ENCODE measurements at places on chromosomes 1 and 21.

GRCh38 chr1:193070942-193071341 is 11.5 kb downstream of the RO60 start:
- peak; percentile 23 for DNase-seq

- DNase-seq = no peak
These were observed 579.2 kb upstream of the RGS18 start for GRCh38 chr1:191579019-191579418.

DNA sequence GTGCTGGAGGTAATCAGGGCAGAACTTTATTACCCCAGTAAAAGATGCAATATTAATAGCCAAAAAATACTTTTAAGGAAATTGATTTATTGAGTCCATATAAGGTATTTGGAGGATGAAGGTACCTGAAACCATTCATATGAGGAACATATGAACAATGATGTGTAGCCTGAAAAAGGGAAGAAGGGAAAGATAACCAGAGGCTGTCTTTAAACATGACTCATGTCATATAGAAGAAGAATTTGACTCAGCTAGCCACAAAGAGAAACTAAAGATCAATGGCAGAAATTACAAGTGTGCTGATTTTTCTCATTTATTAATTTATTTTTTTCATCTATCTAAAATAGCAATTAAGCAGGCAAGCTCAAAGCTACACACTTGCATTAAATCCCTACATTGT is 136.2 kb upstream of the DUSP10 start:
- no peak for DNase-seq

GRCh38 chr1:3015744-3016143 is 5.5 kb upstream of the ACTRT2 start:
- no peak for DNase-seq

DNA sequence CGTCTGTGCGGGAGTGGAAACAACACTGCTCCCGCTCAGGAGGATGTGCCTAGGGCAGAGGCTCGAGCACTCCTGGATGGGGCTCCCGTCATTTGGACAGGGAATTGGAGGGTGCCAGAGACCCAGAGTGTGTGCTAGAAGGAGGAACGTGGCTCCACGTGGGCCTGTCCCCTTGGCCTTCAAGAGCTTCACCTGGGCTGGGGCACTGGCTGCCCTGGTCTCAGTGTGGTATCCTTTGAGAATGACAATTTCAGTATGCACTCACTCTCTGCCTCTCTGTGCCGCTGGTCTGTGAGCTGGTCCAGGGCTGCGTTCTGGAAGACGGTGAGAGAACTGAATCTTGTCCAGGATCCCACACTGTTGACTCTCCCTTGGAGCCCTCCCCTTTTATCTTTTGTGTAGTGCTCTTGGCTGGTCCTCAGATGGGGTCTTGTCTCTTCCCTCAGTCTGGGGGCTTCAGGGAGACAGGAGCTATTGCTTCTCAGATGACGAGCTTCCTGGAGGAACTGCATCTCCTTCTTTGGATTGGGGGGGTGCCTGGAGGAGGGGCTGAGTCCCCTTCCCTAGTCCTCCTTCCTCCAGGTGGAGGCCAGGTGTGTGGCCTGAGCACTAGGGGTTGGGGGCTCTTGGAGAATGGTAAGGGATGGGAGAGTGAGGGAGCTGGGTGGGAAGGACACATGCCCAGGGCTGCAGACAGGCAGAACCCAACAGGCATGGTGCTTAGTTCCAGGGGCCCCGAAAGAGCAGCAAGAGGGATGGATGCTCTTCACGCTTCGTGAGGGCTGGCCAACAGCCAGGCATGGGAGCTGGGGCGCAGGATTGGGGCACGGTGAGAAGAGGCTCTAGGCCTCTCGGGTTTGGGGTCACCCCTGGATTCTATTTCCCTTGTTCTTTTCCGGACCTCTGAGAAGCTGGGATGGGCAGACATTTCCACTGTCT is 14.8 kb upstream of the ETV3L start:
- no peak for DNase-seq

DNA sequence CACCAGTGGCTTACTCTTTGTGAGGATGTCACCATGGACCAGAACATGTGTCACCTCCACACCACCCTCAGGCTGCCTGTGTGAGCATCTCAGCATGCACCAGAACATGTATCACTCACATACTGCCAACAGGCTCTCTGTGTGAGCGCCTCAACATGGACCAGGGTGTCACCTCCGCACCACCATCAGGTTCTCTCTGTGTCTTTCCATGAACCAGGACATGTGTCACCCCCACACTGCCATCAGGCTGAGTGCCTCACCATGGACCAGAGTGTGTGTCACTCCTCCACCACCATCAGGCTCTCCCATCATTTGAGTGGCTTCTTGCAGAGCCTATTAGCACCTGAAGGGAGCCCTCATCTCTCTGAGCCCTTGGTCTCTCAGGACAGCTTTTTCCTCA is 125.2 kb downstream of the ZNF648 start:
- DNase-seq = no peak

- no peak for DNase-seq
These were observed 117.0 kb upstream of the VAV3 start for GRCh38 chr1:108082001-108082400.

DNA sequence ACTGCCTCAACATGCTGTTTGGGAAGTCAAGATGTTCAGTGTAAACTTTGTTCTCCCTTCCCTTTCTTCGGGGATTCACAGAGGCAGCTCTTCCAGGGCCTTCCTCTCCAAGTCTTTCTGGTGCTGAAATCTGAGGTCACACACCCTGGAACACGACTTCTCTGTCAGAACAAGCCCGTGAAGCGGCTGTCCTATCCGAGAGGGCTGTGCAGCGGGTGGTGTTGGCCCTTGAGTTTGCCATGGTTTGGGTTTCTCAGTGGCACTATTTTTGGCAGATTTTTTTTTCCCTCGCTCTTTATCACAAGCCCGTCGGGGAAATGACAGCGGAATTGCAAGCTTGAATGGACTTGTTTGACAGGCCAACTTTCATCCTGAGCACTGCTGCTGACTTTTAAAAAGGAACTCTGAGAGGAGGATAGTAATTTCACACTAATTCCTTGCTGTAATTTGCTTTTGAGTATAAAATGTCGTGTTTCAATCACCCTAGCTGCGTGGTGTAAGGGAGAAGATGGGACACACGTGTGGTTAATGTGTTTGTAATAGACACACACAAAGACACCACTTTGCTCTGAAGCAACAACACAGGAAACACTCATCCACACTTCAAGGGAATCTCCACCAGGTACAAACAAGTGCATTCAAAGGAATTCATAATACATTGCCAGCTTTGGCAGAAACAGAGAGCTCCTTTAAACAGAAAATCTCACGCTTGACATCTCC is 60.1 kb upstream of the TARBP1 start:
- DNase-seq = no peak

- DNase-seq = no peak
These were observed 359.6 kb upstream of the PTBP2 start for GRCh38 chr1:96361961-96362360.

- DNase-seq = no peak
These were observed 12.5 kb downstream of the NVL start for GRCh38 chr1:224317383-224318045.

DNA sequence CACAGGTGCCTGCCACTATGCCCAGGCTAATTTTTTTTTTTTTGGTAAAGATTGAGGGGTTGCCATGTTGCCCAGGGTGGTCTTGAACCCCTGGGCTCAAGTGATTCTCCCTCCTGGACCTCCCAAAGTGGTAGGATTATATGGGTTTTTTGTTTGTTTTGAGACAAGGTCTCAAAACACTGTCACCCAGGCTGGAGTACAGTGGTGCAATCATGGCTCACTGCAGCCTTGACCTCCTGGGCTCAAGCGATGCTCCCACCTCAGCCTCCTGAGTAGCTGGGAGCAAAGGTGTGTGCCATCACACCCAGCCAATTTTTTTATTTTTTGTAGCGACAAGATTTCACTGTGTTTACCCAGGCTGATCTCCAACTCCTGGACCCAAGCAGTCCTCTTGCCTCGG is 8.9 kb upstream of the RCAN3 start:
- no peak for DNase-seq

DNA sequence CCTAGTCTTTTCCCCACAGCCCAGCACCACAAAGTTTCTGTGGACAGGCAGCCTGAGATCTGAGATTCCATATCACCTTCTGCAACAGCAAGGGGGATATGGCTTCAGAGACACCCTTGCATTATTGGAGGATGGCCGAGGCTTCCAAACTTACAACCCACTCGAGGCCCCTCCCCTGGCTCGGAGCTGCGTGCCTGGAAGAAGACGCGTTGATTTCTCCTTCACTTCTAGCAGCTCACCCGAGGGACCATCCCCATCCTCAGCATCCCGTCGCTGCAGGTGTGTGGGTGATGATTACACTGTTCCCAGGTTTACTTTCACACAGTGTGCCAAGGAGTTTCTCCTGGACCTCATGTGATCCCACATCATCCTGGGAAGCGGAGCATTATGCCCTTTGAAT is 277.9 kb downstream of the MATN1 start:
- no peak for DNase-seq

- no peak for DNase-seq
These were observed 152.4 kb downstream of the GALNT2 start for GRCh38 chr1:230219174-230220067.

GRCh38 chr21:35602811-35603362 is 457.4 kb downstream of the SETD4 start:
- DNase-seq = no peak

DNA sequence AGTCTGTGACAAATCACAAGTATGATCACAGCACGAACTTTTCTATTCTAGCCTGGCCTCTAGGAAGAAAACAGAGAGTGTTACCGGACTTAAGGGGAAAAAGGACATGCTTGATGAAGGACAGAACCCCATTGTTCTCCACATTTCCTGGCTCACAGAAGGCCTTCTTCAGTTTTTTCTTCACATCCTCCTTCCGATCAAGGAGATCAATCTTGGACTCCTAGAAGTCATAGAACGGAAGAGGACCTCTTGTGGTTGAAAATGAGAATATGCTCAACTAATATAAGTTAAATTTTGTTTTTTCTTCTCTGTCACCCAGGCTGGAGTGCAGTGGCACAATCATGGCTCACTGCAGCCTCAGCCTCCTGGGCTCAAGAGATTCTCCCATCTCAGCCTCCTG is 30.3 kb downstream of the YARS1 start:
- DNase-seq = peak; percentile 27

DNA sequence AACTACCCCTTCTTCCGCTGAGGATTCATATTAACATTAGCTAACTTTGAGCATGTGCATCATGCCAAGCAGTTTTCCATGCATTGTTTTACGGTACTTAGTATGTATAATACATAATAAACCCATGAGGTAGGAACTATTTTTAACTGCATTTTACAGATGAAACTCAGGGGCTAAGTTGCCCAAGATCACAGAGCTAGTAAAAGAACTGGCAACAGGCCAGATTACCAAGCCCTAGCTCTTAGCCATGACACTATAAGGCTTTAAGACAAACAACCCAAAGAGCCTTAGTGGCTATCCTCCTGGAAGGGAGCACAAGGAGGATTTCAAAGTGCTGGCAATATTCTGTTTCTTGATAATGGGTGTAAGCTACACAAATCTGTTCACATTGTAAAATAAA is 6.1 kb downstream of the AK2 start:
- DNase-seq = no peak

- no peak for DNase-seq
These were observed 12.5 kb downstream of the KIF17 start for GRCh38 chr1:20705203-20705755.

DNA sequence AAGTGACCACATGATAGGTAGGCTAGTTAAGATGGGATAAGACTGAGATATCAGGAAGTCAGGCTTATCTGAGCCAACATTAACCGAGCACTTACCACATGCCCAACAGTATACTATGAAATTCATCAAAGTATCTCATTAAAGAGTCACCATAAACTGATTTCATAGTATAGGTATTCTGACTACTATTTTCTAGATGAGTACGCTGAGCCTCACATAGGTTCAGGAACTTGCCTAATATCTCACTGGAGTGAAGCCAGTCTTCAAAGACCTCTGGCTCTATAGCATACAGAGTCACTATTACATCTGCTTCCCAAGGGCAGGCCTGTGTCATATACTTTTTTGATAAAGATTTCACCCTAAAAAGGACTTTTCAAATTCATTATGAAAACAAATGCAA is 115.6 kb upstream of the NGF start:
- no peak for DNase-seq

- no peak for DNase-seq
These were observed 187.8 kb downstream of the ETS2 start for GRCh38 chr21:38993561-38993960.

DNA sequence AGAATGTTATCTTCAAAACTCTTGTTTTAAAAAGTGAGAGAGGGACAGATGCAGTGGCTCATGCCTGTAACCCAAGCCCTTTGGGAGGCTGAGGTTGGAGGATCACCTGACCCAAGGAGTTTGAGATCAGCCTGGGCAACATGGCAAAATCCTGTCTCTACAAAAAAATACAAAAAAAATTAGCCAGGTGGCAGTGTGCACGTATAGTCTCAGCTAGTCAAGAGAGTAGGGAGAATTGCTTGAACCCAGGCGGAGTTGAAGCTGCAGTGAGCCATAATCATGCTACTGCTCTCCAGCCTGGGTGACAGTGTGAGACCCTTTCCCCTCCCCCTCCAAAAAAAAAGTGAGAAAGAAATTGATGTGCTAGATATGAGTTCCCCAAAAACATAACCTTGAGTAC is 131.0 kb downstream of the KCNT2 start:
- DNase-seq = no peak

GRCh38 chr1:55301912-55302311 is 86.7 kb upstream of the USP24 start:
- no peak for DNase-seq

DNA sequence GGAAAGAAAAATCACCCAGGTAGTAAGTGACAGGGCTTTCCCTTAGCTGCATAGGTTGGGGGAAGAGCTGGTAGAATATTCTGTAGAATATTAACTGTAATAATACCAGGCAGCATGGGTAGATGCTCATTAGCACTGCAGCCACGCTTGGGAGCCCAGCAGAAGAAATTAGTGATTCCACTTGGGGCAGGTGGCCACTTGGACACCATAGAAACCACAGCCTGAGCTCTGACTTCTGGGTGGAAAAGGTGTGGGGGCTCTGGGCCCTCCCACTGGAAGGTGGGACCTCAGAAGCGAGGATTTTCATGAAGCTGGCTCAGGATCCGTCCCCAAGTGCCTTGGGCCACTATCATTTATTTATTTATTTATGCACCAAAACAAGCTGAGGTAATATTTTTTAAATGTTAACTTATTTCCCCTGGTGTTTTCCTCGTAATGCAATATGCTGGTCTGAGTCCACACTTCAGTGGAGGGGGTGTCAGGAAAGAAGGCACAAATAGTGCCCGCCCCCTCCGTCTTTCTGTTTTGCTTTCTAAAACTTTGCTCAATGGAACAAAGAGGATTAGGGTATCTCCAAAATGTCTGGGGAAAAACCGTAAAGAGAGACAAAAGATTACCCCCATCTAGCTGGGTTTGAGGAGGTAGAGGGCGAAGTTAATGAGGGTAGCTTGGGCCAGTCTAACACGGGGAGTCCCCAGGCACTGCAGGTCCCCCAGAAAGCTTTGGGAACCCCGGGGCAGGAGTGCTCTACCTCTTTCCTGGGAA is 75.2 kb upstream of the GADD45A start:
- DNase-seq = no peak

GRCh38 chr21:24275616-24276015 is 1331.7 kb downstream of the MRPL39 start:
- no peak for DNase-seq

Measured in CD4-positive, alpha-beta T cell treated with Interleukin-4 for 4 hours (primary cell).